CD14-positive monocyte (primary cell): ENCODE measurements at places on chromosomes 6 and 20. TPM values are rescaled to one million over a fixed set of nuclear protein-coding genes. Genes with fewer than 3 reads are reported as not detected.

- no peak overlapping the region for H3K27ac ChIP-seq
- H3K4me3 ChIP-seq = no peak overlapping the region
- H3K36me3 ChIP-seq = no peaks in the 10 kb centered on the region
- H3K4me1 ChIP-seq = no peaks in the 10 kb centered on the region
- no peaks in the 10 kb centered on the region for H3K27me3 ChIP-seq
Measured at GRCh38 chr20:44552950-44553908, 29.1 kb upstream of the PKIG start.

GRCh38 chr6:164749221-164750064 lies 560.0 kb downstream of the C6orf118 start:
- H3K27me3 ChIP-seq = no peaks in the 10 kb centered on the region
- H3K4me3 ChIP-seq = no peak overlapping the region
- no peaks in the 10 kb centered on the region for H3K36me3 ChIP-seq

GRCh38 chr6:158312672-158313397 lies 570 bp downstream of the TULP4 start:
- H3K36me3 ChIP-seq = no peaks in the 10 kb centered on the region
- H3K4me1 ChIP-seq = peaks cover 26% of the 10 kb centered on the region
- no peaks in the 10 kb centered on the region for H3K27me3 ChIP-seq
- H3K27ac ChIP-seq = no peak overlapping the region
- no peak overlapping the region for H3K4me3 ChIP-seq

- H3K4me3 ChIP-seq = no peak overlapping the region
- no peak for DNase-seq
- H3K27me3 ChIP-seq = no peaks in the 10 kb centered on the region
- no peaks in the 10 kb centered on the region for H3K36me3 ChIP-seq
- H3K27ac ChIP-seq = no peak overlapping the region
- peaks cover 35% of the 10 kb centered on the region for H3K4me1 ChIP-seq
Measured at GRCh38 chr6:14709900-14710299, 536.0 kb upstream of the JARID2 start.

Gene MATN4
- polyA plus RNA-seq = not detected

DNA sequence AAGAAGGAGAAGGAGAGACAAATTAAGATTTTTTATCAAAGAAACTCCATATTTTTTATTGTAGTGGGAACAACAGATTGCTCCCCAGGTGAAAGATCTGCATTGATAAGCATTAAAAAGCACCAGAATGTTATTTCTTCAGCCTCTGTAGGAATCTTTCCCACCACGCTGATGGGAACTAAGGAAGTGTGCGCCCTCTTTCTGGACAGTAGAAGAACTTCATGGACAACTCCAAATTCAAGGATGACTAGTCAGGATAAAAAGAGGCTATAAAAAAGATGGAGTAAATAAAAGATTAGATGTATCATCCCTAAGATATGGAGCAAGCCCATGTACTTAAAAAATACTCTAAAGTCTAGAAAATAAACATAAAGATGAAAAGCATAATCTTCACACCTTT lies 45.8 kb upstream of the PAK5 start:
- H3K4me1 ChIP-seq = no peaks in the 10 kb centered on the region
- no peak for DNase-seq
- H3K4me3 ChIP-seq = no peak overlapping the region
- no peaks in the 10 kb centered on the region for H3K27me3 ChIP-seq

Gene ZSCAN23
- not detected in 2 replicates for polyA plus RNA-seq

DNA sequence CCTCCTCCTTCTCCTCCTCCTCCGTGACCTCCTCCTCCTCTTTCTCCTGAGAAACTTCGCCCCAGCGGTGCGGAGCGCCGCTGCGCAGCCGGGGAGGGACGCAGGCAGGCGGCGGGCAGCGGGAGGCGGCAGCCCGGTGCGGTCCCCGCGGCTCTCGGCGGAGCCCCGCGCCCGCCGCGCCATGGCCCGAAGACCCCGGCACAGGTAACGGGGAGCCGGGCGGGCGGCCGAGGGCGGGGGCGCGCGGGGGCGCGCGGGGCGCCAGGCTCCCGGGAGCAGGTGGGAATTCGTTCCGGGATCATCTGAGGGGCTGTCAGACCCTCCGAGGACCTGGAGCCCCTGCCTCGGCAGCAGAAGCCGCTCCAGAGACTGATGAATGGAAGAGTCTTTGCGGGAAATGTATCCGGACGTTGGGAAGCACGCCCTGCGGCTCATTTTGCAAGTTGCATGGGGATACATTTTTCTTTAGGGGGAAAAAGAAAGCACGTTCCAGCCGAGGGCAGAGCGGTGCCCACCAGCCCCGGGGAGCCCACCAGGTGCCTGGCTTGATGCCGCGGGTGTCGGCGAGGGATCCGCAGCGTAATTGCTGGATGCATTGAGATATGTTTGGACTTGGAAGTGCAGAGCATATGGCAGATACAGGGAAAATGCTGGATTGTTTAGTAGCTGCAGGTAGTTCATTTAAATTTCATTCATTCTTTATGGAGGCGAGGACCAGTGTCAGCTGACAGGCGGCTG lies 394 bp downstream of the MYB start:
- no peaks in the 10 kb centered on the region for H3K36me3 ChIP-seq
- H3K27ac ChIP-seq = no peak overlapping the region
- no peaks in the 10 kb centered on the region for H3K27me3 ChIP-seq
- peak overlapping the region; percentile 78 for H3K4me3 ChIP-seq
- peaks cover 34% of the 10 kb centered on the region for H3K4me1 ChIP-seq

Gene SAPCD1
- polyA plus RNA-seq = 6.7 and 10.4 TPM in 2 replicates

GRCh38 chr20:15900443-15900842 lies 672.8 kb downstream of the KIF16B start:
- no peaks in the 10 kb centered on the region for H3K27me3 ChIP-seq
- H3K4me1 ChIP-seq = no peaks in the 10 kb centered on the region
- no peak for DNase-seq
- no peak overlapping the region for H3K27ac ChIP-seq
